Stimulated activated CD8-positive, alpha-beta memory T cell treated with anti-CD3 and anti-CD28 coated beads, Interleukin-15, amount 100 ng/mL, for 1 hour (primary cell): ENCODE measurements at places on chromosomes 16 and 17.

- no peak for DNase-seq
Measured at GRCh38 chr16:58421059-58421458, 28.8 kb downstream of the GINS3 start.

DNA sequence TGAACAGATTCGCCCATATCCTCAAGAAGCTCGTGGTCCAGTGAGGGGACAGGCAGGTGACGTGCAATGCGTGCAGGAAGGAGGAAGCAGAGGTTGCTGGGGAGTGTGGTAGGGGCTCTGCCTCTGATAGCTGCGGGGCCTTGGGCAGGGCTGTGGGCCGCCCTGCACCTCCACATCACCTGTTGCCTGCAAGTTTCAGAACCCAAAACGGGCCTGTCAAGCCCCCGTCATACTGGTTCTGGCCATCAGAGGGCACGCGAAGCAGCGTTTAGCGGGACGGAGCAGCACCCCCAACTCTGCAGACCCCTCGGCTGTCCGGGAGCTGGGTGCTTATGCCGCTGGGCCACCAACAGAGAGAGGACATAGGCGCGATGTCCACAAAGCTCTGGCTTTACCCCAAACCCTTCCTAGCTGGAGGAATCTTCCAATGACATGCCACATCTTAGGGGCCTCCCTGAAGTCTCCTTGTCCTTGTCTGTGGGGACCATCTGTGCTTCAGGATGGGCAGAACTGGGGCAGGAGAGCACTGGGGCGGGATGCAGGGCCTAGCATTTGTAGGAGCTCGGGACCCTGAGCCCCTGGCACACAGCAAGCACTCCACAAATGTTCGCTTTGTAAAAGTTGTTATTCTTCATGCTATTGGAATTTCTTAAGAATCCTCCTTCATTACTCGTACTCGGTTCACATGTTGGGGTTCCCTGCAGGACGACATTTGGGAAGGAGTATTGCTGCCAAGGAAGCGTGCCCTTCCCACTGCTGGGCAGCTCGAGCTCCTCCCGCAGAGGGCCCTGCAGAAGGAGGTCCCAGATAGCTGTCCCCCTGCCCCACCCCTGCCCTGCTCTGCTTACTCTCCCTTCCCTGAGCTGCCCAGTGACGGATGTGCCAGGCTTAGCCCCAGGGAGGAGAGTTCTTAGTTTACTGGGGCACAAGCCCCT lies 64.3 kb downstream of the CNGB1 start:
- peak; percentile 8 for DNase-seq

DNA sequence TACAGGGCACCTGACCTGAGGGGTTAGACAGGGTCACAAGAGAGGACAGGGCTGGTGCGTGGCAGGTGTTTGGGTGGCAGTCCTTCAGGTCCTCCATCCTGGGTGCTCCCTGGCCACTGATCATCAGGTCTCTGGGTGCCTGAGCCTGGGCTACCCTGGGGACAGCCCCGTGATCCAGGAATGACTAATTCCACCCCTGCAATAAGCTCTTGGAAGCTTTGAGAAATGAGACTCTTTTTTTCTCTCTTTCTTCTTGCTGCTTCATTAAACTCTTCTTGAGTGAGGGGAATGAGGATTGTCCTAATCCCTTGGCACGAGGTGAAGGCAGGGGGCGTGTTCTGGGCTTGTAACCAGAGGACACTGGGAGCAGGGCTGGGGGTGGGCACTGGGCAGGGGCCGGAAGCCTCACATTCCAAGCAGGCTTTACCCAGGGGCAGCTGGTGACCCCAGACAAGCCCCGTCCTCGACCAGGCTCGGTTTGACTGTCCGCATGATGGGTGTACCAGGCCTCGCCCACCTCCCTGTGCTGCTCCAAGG lies 21.4 kb upstream of the SPNS2 start:
- no peak for DNase-seq

GRCh38 chr16:8850279-8850885 lies 18.4 kb downstream of the CARHSP1 start:
- DNase-seq, result no peak

DNA sequence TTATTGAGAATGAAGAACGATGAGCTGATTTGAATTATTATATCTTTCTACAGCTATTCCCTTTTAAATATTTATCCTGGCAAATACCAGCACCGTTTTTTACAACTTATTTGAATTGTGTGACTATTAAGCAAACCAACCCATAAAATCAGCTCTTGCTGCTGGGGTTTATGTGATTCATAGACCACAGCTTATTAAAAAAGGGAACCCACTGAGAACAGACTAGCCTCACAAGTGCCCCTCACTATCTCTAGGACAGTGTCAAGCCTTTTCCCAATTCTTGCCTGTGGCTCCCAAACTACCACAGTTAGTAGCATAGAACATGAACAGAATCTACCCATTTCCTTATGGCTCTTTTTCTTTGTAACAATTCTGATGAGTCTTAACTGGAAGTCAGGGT lies 6.1 kb upstream of the LIG3 start:
- no peak for DNase-seq

DNA sequence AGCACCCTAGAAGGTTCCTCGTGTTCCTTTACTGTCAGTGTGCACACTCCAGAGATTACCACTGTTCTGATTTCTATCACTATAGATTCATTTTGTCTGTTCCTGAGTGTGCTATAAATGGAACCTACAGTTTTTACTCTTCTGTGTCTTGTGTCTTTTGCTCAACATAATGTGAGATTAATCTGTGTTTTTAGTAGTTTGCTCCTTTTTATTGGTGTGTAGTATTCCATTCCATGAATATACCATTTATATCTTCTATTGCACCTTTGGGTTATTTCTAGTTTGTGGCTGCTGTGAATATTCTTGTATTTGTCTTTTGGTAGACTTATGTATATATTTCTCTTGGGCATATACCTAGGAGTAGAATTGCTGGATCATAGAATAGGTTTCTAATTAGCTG lies 68.2 kb downstream of the AP2B1 start:
- DNase-seq, result no peak

- DNase-seq, result no peak
Measured at GRCh38 chr17:57388131-57388725, 131.9 kb downstream of the MSI2 start.

DNA sequence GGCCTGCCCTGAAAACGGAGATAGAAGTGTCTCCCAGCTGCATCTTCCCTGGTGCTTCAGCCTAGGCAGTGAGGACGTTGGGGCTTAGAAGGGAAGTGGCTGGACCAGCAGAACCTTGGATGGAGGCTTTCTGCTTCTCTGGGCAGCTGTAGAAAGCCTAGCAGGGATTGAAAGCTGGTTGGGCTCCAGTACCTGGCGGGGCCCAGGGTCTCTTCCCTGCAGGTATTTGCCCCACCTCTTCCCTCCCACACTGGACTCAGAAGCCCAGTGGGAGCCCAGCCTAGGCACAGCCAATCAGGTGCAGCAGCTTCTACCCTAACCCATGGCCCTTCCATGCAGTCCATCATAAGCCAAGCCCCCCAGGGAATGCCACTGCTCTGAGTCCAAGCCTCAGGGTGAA lies 190.3 kb upstream of the IRX6 start:
- DNase-seq, result no peak
